ENCODE measurements at places on chromosomes 4 and X. TPM values are rescaled to one million over a fixed set of nuclear protein-coding genes. Genes with fewer than 3 reads are reported as not detected.

DNA sequence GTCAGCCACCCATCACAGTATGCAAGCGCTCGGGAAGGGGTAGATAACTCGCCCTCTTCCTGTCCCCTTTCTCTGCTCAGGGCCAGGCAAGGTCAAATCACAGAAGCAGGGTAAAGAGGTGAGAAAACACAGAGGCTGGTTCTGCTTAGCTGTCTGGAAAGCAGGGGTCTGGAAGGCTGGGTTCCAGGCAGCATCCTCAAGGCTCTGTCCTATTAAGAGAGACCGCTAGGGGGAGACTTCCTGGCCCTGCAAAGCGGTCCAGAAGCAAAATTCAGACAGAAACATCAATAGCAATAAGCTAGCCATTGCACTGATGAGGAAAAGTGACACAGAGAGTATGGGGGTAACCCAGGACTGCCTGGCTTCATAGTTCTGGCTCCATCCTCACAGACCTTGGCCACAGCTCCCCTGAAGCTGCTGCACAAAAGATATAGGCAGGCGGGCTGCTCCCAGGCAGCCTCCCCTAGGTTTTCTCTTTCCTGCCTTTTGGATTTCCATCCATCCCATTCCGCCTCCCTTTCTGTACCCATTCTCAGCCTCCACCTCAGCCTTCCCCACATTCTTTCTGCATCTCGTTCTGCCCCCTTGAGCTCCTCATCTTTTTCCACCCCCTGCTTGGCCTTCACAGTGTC, 308.5 kb downstream of the EVC2 start:
- peak; percentile 60 for DNase-seq

- DNase-seq: no peak
Measured at GRCh38 chr4:139808381-139808807, 142.8 kb downstream of the MGST2 start.

GRCh38 chrX:31508338-31508737, 436.5 kb upstream of the FTHL17 start:
- DNase-seq: peak; percentile 65

DNA sequence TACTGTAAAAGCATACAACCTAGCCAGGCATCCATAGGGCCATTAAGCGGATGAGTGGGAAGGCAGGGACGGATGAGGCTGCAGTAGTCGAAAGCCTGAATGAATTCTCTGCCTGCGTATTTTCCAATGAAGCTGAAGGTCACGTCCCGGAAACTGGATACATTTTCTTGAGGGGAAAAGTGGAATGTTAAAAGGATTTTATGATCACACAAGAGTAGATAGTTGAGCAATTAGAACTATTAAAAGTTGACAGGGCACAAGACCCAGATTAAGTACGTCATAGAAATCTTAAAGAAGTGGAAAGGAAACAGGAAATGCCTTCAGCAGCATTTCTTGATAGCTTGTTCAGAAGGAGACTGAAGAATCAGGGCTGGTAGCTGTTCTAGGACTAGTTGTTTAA, 98.3 kb upstream of the CXXC4 start:
- peak; percentile 82 for DNase-seq

- DNase-seq: no peak
Measured at GRCh38 chrX:118825227-118825626, 1.6 kb downstream of the ZCCHC12 start.

Gene FAT4
- total RNA-seq: 1.0 TPM

Gene NKX3-2
- 1.7 TPM for total RNA-seq

Gene MID1
- 35.0 TPM for total RNA-seq

Gene IL1RAPL2
- total RNA-seq: not detected
